ENCODE measurements at places on chromosomes 3 and 15.

DNA sequence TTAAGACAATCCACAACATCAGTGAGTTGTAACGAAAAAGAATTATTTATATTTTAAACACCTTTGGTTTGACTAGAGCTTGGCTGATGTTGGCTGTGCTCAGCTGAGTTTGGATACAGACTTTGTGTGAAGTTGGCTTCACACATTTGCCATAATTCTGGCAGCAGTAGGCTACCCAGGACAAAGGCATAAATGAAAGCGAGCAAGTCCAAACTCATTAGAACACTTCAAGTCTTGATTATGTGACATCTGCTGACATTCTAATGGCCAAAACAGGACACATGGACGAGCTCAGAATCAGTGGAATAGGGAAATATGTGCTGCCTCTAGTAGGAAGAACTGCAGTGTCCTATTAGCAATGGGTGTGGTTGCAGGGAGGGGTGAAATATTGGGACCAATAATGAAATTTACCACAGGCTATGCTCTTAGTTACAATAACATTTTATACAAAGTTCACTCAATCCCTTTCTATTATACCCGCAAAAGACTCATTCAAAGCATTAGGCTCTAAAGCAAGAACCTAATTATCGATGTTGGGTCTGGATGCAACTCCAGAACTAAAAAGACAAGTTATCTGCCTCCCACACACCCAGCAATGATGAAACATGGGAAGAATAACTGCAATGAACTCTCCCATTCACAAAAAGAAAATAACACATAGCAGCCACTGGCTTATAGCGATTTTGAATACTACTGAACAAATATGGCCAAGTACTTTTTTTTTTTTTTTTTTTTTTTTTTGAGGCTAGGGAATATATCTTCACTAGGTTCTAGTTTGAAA, 493.9 kb upstream of the RASGRP1 start:
- DNase-seq: no peak

DNA sequence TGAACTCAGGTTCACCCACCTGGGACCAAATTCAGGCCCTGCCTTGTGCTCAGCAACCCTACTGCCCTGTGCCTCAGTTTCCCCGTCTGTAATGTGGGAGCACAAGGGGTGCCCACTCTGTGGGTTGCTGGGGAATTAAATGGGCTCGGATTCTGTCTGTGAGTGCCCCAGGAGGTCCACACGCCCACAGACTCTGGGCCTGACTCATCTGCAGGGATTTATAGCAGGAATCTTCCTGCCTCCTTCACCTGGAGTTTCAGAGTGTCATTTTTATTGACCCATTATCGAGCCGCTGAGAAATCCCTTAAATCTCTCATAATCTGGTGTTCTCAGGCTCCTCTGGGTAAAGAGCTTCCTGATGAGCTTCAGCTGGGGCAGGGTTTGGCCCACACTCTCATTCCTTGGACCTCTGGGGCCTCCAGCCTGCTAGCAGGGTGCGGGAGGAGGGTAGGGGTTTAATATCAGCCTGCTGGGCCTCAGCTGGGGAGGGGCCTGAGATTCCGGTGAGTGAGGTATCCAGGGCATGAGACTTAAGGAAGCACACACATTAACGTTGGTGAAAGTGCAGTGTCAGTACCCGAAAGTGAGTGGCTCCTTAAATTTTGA, 16.4 kb downstream of the C3orf18 start:
- DNase-seq: no peak

- no peak for DNase-seq
Measured at GRCh38 chr3:97687734-97688133, 76.8 kb upstream of the ARL6 start.

GRCh38 chr3:4503050-4503449, 9.9 kb downstream of the ITPR1 start:
- no peak for DNase-seq

DNA sequence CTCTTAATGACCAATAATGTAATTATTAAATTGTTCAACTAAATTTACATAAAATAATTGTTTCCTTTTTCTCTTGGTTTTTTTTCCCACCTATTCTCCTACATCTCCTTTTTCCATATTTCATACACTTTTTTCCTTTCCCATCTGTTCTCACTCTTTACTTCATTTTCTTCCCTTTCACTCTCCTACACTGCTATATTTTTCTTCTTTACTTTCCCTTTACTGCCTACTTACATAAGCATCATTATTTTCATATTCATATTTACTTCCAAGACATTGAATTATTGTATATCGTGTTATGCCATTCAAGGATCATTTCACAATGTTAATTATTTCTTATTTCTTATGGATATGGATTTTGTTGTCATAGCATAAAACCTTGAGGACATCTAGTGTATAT, 1275.6 kb downstream of the NSUN3 start:
- no peak for DNase-seq

GRCh38 chr3:189389346-189389745, 217.6 kb downstream of the TPRG1 start:
- no peak for DNase-seq
